ENCODE measurements at places on chromosomes 11 and 22.

DNA sequence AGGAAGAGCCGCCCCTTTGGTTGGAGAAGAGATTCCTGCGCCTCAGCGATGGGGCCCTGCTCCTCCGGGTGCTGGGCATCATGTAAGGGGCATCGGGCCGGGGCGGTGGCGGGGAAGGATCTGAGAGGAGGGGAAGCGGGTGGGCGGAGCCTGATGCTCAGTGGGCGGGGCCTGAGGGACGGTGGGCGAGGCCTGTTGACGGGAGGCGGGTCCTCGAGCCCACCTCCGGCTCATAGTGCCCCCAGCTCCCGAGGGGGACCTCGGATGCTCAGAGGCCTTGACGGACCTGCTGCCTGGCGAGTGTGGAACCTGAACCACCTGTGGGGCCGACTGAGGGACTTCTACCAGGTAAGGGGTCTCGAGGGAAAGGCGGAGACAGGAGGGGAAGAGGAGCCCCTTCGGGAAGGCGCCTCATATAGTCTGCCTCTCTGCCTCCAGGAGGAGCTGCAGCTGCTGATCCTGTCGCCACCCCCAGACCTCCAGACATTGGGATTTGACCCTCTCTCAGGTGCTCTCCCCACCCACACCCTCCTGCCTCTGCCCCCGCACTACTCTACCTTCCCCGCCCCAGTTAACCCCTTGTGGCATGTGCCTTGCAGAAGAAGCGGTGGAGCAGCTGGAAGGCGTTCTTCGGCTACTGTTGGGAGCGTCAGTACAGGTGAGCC lies 799 bp downstream of the CCDC88B start:
- peak; percentile 86 for DNase-seq

GRCh38 chr11:65712633-65713076 lies 603 bp downstream of the KAT5 start:
- no peak for DNase-seq

- no peak for DNase-seq
These were observed 11.4 kb downstream of the MPEG1 start for GRCh38 chr11:59201353-59201752.

DNA sequence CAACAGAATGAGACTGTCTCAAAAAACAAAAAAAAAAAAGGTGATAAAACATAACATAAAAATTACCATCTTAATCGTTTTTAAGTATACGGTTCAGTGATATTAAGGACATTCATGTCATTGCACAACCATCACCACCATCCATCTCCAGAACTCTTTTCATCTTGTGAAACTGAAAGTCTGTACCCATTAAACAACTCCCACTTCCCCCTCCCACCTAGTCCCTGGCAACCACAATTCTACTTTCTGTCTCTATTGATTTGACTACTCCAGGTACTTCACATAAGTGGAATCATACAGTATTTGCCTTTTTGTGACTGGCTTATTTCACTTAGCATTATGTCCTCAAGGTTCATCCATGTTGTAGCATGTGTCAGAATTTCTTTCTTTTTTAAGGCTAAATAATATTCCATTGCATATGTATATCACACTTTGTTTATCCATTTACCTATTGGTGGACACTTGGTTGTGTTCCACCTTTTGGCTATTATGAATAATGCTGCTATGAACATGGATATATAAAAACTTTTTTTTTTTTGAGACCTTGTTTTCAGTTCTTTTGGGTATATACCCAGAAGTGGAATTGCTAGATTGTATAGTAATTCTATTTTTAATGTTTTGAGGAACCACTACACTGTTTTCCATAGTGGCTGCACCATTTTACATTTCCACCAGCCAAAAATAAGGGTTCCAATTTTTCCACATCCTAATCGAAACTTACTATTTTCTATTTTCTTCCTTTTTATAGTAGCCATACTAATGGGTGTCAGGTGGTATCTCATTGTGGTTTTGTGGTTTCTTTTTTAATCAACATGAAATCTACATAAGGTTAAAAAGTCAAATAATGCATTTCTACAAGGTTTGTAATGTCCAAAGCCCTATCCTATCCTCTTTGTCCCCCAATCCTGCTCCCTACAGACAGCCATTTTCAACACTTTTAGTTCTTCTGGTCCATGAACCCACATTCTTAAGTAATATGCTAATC lies 23.4 kb upstream of the PIK3C2A start:
- peak; percentile 67 for DNase-seq

DNA sequence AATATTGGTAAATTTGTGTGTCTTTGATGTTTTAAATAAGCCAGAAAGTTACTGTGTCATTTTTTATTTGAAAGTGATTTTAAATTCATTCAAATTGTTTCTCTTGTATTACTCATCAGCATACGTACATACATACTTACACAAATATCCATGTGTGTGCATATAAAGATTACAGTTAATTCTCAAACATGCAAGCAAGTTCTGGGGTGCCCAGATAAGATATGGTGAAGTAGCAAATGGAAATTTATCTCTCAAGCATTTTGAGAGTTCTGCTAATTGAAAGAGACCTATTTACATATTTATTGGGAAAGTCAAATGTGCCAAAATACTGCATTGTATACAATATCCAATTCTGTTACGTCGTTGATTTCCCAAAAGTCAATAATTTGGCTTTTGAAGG lies 1024.0 kb upstream of the CNTN5 start:
- DNase-seq: no peak

DNA sequence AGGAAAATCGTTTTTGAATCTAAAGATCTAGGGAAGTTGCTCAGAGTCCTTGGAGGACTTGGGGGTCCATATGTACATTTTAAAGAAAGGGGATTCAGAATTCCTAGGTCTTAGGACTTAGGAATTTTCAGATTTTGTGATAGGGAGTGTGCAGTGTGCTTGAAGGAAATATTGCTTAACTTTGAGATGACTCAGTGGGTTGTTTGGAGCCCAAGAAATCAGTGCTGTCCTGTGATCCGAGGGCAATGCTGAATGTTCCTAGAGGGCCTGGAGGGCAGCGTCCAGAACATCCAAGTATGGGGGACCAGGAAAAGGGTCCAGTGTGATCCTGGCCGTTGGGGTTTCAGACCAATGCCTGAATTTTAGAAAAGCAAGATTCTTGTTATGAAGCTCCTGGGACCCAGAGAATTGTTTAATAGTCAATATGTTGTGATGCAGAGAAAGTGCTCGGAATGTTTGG lies 3.1 kb upstream of the IGF2 start:
- no peak for DNase-seq

GRCh38 chr11:94792451-94792850 lies 24.3 kb downstream of the AMOTL1 start:
- no peak for DNase-seq

GRCh38 chr11:60005360-60005759 lies 11.6 kb upstream of the OOSP4B start:
- no peak for DNase-seq

DNA sequence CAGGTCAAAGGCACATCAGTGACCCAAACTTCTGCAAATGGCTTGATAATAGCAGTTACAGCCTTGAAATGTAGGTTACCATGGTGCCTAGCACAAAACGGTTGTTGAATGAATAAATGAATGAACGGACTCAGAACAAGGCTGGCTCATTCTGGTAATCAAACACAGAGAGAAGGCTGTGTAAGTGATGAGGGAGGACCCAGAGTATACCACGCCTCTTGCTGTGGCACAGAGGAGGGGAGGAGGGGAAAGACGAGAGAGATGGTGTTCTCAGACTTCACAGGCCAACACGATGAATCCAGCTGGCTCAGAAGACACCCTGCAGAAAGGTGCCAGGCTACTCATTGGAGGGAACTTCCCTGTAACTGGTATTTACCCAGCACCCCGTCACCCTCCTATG lies 38.3 kb downstream of the PC start:
- DNase-seq: no peak

DNA sequence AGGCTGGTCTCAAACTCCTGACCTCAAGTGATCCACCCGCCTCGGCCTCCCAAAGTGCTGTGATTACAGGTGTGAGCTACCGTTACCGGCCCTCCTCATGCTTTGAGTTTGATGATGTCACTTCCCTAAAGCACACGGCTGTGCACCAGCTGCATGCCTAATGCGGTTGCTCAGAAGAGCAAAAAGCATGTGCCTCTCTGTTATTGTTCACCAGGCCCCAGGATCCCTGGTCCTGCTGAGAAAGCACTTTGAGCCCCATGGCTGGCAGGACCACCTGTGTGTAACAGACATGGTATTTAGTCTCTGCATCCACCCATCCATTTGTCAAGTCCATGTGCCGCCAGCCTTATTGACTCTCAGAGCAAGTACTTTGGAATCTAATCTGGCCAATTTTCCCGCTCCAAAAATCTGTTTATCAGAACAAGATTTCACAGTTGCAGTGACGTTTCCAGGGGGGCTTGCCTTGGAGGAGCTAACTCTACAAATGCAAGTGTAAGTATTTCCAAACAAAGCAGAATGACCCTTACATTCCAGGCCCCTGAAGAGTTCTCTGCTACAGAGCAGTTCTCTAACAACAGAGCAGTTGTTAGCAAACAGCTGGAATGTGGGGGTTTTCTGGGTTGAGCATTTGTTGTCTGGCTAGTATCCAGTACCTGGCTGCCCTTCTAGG lies 89.4 kb downstream of the LDLRAD3 start:
- DNase-seq: no peak

DNA sequence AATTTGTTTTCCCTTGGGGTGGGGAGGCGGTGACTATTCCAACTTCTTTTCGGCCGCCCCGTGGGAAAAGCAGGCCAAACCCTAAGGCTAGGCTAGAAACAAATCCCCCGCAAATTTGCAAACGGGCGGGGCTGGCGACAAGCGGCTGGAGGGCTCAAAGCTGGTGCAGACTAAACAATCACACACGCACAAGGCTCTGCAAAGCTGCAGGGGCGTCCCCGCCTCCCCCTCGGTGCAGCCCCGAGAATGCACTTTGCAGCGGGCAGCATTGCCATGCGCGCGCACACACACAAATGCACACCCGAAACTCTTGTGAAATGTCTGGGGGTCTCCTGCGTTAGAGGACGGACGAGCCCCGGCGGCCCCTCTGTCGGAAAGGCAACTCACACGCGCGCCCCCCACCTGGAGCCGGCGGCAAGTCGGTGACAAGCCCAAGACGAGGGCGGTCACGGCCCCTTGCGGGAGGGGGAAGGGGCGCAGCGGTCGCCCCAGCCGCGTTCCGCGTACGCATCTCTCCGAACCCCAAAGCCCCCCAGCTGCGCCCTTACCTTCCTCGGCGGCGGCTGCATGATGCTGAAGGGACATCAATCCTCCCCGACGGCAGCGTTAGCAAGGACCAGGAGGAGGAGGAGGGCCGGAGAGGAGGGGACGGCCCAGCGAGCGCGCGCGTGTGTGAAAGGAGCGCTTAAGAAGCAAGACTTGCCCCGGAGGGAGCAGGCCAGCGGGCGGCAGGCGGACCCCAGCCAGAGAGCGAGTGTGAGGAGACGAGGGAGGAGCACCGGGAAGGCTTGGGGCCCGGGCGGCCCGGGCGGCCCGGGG lies 600 bp downstream of the FCHSD2 start:
- peak; percentile 76 for DNase-seq

DNA sequence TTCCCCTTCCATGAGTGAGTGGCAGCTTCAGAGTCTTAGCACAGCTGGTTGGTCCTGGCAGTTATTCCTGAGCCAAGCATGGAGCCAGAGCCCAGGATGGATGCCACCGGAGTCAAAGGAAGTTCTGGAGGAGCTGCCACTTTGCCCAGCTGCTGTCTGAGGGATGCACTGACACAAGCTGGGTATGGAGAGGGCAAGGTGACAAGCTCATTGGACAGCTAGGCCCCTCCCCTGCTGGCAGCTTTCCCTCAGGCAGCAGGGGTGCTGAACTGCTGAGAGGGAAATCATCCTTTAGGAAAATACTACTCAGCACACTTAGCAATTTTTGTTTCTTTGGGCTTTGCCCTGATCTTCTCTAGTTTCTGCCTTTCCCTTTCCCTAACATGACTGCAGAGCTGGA lies 99.3 kb upstream of the SESN3 start:
- DNase-seq: no peak

DNA sequence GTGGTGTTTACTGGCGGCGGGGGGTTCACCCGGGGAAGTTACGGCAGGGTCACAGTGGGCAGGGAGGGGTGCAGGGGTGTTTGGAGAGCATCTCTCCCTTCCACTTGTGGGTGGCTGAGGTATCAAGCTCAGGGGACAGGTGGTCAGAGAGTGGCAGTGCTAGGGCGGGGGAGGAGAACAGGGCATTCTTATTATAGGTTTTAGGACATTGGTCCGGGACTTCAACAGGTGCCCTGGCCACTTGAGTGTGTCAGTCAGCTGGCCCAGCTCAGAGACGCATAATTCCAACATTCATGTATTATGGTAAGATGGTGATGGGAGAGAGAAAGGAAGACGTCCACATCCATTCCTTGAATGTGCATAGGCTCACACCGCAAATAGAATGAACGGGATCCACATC lies 101.7 kb downstream of the TEAD1 start:
- DNase-seq: no peak

DNA sequence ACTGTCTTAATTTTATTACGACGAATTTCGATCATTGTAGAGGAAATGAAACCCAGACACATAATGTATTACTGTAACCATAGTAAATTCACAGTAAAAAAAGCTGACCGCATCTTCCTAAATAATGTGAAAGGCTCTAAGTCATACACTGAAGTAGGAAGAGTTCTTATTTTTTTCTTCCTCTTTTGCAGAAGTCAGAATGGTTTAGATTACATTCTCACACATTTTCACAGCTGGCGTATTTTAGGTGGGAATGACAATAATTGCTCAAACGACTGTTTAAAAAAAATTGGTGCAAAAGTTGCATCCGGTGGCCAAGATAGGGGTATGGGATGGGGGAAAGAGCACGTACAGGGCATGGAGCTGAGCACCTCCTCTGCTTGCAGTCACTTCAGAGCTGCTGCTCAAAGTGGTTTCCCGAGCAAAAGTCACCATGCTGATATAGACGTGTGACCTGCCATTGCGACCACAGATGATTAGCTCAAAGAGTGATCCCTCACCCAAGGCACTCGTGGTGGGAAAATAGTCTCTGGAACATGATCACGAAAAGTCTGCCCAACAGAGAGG lies 35.3 kb downstream of the MMP13 start:
- no peak for DNase-seq

DNA sequence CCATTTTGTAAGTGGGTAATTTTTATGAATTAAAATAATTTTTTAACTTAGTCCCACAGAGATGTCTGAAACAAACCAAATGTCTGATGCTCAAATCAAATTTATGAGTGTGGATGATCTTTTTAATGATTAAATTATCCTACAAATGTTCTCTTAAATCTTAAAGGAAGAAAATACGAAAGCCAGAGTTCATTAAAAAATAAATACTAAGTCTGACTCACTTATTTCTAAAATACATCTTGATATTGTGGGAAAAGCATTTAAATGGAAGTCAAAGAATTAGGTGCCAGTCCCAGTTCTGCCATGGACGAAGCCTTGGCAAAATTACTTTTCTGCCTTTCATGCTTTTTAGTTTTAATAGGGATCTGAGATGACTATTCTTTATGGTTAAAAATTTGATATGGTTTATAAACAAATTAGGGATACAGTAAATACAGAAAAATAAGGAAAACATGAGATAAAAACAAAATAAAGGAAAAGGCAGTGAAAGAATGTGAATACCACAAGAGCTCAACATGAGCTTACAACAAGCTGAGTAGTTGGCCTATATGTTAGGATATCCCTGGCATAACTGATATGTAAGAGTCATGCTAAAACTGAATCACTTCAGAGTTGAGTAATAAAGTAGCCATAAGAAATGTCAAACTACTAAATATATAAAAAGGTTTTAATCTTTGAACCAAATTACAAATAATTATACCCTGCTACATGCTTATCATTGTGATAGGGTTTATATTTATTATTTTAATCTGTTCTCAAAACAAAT lies 9.2 kb downstream of the CCDC34 start:
- no peak for DNase-seq

All from activated naive CD4-positive, alpha-beta T cell treated with anti-CD3 and anti-CD28 coated beads for 36 hours (primary cell).